Stimulated activated CD4-positive, alpha-beta T cell treated with anti-CD3 and anti-CD28 coated beads, Interleukin-15, amount 100 ng/mL, for 1 hour (primary cell): ENCODE measurements at places on chromosomes 4 and X.

DNA sequence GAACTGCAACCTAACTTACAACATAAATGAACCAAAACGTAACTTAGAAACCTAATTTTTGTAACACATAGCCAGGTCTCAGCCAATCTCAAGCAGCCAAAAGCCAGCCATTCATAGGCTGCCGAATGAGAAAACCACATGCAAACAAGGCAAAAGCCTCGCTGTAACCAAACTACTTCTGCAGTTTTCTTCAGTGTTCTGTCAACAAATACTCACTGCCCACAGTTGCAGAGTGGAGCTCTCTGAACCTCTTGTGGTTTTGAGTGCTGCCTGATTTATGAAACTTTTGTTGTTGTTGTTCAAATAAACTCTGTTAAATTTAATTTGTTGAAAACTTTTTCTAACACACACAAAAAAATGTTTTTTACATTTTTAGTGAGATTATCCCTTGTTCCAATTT lies 251.2 kb downstream of the PAPSS1 start:
- DNase-seq: no peak

DNA sequence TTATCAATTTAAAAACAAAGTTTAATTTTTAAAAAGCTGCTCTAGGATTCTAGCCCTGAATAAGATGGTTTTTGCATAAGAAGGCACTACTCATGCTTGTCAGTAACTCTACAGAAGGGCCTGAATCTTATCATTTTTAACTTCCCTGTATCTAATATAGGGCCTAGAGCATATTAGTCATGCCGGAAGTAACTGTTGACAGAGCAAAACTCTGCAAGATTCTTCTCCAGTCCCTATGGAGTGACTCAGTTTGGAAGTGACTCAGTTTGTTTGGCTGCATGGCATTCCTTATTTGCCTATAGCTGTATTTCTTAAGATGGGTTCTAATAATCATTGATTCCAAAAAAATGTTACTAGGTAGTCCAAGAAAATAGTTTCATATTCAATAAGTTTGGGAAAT lies 431.8 kb upstream of the HTR2C start:
- no peak for DNase-seq

- DNase-seq: no peak
Measured at GRCh38 chrX:23434356-23434884, 99.8 kb downstream of the PTCHD1 start.

- DNase-seq: no peak
Measured at GRCh38 chrX:78375894-78376293, 48.5 kb upstream of the CYSLTR1 start.

GRCh38 chrX:111581086-111581485 lies 69.6 kb downstream of the SERTM2 start:
- no peak for DNase-seq

DNA sequence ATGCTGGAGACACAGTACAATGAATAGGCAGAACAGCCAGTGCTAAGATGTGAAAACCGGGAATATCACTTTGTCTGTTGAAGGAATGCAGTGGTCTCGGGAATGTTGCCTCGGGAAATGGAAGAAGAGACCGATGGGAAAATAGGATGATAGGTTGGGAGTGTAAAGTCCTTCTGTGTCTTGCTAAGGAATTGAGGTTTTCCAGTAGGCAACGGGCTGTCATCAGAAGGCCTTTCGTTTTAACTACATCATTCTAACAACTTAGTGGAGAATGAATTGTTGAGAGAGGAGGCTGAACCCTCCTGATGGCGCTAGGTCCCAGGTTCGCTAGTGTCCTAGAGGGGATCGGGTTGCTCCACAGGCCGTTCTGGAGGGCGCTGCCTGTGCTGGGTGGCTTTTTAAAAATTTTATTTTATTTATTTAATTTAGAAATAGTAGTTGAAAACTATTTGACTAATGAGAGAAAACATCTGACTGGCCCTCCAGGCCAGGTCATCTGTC lies 730 bp downstream of the VBP1 start:
- no peak for DNase-seq

GRCh38 chr4:105707782-105708180 lies 708 bp downstream of the INTS12 start:
- DNase-seq: no peak

- peak; percentile 39 for DNase-seq
Measured at GRCh38 chrX:100636321-100636991, at the start of gene TSPAN6. TSPAN6 (minus strand) TSS chrX:100636806; CDS start chrX:100636694, 112 bp downstream.

DNA sequence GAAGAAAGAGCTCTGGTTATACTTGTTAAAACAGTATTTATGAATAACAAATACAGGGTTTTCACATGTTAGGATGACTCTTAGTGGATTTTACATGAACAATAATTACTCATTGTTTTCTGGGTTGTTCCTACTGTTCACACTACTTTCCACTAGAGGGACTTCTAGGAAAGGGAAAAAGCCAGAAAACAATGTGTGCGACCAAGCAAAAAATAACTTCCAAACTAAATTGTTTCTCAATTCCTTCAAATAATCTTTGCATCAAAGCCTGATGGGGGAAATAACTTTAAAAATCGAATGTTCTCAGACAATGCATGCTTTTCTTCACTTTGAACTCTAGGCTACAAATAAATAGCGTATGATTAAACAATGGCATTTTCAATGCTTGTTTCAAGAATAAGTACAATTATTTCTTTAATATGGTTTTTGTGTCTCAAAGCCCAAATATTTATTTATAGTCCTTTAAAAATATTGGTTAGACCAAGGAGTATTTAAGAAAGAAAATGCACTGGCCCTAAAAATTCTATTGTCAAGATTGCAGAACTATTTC lies 72.1 kb upstream of the ETNPPL start:
- DNase-seq: no peak

- no peak for DNase-seq
Measured at GRCh38 chrX:13254076-13254785, 65.6 kb downstream of the ATXN3L start.

- no peak for DNase-seq
Measured at GRCh38 chr4:59002148-59002547, 1892.0 kb upstream of the IGFBP7 start.

GRCh38 chr4:11824566-11824965 lies 395.9 kb upstream of the HS3ST1 start:
- no peak for DNase-seq

DNA sequence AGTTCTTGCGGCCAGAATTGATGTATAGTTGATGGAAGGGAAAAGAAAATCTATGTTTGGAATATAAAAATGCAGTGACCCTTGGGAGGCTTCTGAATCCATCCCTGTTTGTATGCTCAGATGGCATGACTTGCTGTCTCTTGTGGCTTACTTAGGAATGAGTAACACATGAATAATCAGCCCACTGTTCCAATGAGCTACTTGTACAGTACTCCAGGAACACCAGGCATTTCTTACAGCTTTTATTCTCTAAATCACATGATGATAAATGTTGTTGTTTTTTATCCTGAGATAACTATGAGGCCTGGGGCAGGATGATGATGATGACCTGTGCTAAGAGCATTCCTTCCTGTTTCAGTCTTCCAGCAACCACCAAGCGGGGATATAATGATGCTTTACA lies 18.9 kb downstream of the TMPRSS11E start:
- no peak for DNase-seq

- DNase-seq: no peak
Measured at GRCh38 chr4:36332023-36332781, 50.8 kb downstream of the DTHD1 start.

DNA sequence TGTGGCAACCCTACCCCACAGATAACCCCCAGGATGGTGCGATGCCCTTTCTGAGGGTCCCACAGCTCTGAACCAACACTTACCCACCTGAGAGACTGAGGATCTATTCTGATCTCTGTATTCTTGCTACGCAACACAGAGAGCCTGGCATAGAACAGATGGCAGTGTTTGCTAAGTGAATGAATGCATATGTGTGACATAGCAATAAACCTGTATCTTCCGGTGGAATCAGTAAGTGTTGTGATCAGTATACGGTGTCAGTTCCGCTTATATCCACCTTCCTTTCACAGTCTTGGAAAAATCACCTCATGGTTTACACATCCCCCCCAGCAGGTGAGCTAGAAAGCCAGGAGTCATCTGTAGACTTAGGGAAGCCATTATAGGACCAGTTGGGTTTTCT lies 5.9 kb upstream of the HSD17B10 start:
- no peak for DNase-seq

DNA sequence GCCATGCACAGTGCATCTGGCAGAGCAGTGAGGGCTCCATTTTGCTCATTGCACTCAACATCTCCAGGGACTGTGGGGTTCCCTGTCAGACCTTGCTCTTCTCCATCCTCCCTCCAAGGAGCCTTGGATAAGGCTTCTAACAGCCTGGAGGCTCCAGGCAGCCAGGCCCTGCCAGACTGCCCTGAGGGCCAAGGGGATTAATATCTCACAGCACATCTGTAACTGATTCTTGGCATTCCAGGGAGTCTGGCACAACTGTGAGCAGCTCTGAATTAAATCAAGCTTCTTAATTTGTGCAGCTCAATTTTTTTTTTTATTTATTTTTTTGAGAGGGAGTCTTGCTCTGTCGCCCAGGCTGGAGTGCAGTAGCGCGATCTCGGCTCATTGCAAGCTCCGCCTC lies 224.5 kb upstream of the PGRMC2 start:
- DNase-seq: no peak

DNA sequence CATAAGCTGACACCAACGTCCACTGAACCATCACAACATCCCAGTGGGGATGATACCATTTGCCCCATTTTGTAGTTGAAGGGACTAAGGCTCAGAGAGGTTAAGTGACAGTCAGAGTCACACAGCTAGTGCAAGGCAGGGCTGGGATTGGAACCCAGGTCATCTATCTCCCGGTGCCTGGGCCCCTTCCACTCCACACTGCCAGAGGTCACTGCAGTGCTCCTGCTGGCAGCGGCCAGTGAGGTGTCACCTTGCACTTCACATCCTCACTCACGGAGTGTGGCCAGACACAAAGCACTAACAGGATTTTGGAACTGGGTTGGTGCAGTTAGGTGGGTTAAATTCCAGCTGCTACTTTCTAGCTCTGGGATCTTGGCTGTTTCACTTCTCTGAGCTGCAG lies 118.7 kb downstream of the ENPP6 start:
- no peak for DNase-seq

- no peak for DNase-seq
Measured at GRCh38 chrX:130055899-130056298, 54.4 kb downstream of the ELF4 start.

- no peak for DNase-seq
Measured at GRCh38 chr4:120446051-120446567, 379.5 kb upstream of the MAD2L1 start.

- no peak for DNase-seq
Measured at GRCh38 chr4:1967512-1968149, 41.1 kb downstream of the NELFA start.

DNA sequence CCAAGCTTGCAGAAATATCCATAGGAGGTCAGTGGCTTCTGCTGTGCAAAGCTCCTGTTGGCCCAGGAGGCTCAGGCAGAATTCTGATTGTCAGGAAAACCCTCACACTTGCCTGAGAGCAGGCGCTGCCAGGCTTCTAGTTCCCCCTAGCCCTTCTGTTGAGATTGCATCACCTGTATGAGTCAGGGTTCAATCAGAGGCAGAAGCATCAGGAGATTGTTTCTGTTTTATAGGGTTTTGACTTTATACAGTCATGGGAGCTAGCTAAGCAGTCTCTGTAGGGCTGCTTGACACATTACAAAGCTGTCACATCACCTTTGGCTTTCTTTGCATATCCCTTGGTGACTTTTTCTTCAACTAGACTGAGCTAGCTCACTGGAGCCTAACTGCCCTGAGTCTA lies 27.8 kb downstream of the DIPK2B start:
- no peak for DNase-seq

GRCh38 chr4:125041372-125041930 lies 273.3 kb upstream of the FAT4 start:
- DNase-seq: no peak

GRCh38 chrX:40005292-40006011 lies 92.3 kb downstream of the BCOR start:
- DNase-seq: no peak

- DNase-seq: no peak
Measured at GRCh38 chrX:134734466-134734952, 76.2 kb upstream of the PLAC1 start.

DNA sequence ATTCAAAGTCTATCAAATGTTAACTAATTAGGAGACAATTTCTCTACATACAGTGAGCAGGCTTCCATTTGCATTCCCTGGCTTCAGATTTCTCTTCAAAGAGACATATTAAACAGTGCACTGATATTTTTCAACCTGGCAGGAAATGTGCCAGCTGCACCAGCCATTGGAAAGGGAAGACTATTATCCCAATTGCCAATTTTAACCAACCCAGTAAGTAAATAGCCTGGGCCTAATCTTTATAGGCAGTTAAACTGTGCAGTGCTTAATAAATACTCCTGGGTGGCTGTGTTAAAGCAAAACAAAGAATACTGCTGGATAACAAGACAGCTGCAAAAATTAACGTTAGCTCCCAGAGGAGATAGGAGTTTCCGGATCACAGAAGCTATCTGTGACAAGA lies 111.9 kb upstream of the GALNT7 start:
- DNase-seq: no peak

- DNase-seq: no peak
Measured at GRCh38 chr4:19227701-19228100, 1024.0 kb upstream of the SLIT2 start.

DNA sequence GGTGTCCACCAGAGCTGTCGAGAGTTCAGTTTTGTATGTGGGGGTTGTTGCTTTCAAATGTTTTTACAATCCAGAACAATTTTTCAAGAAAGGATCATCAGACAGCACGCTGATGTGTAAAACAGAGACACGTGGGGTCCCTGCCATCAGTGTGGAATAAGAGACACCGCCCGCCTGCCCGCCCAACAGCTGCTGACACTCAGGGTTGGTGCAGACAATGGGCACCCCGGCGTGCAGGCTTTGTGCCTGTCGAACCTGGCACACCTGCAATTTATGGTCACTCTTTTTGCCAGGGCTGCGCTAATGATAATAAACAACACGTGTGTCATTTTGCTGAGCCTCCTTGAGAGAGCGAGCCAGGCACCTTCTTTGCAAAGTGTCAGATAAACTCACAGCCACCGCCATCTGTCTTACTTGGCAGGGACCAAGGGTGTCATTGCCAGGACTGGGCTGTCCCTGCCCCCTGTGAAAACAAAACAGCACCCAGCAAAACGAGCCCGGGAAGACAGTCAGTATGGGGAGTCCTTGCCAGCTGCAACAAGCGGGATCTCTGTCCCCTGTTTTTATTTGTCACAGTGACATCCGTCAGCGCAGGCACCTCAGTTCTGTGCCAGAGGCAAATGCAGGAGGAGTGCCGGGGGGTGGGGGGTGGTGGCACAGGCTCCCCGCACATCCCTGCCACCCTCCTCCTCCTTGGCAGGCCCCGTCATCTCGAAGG lies 69.1 kb downstream of the PSAPL1 start:
- DNase-seq: no peak

DNA sequence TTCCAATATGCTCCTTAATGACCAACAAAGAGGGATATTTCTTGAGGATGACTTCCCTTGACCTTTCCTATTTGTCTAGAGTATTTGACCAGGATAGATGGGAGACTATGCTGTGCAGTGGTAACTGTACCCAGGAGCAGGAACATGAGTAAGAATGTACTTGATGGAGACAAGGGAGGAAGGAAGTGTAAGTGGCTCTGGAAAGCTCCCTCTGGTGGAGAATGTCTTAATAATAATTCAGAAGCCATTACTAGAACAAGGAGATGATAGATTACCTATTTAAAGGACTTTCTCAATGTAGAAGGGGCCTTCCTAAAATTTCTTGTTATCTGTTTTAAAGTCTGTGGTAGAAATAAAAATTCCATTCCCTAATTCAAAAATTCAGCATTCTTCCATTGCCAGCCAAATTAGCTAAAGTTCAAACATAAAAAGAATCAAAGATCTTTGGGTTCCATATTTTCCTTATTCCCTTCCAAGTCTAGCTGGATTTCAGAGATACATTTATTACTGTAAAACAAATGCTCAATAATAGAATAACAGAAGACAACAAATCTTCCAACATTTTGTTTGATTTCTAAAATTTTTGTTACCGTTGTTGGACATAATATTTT lies 83.8 kb downstream of the GRID2 start:
- no peak for DNase-seq
